NCI-H1105 treated with DMSO at 0.1 percent for 48 hours (cell line): ENCODE measurements at places on chromosomes 16 and 17.

- no peak for DNase-seq
Measured at GRCh38 chr17:65171752-65172151, 34.6 kb downstream of the RGS9 start.

- no peak for DNase-seq
Measured at GRCh38 chr16:714079-714478, 839 bp upstream of the METRN start.

DNA sequence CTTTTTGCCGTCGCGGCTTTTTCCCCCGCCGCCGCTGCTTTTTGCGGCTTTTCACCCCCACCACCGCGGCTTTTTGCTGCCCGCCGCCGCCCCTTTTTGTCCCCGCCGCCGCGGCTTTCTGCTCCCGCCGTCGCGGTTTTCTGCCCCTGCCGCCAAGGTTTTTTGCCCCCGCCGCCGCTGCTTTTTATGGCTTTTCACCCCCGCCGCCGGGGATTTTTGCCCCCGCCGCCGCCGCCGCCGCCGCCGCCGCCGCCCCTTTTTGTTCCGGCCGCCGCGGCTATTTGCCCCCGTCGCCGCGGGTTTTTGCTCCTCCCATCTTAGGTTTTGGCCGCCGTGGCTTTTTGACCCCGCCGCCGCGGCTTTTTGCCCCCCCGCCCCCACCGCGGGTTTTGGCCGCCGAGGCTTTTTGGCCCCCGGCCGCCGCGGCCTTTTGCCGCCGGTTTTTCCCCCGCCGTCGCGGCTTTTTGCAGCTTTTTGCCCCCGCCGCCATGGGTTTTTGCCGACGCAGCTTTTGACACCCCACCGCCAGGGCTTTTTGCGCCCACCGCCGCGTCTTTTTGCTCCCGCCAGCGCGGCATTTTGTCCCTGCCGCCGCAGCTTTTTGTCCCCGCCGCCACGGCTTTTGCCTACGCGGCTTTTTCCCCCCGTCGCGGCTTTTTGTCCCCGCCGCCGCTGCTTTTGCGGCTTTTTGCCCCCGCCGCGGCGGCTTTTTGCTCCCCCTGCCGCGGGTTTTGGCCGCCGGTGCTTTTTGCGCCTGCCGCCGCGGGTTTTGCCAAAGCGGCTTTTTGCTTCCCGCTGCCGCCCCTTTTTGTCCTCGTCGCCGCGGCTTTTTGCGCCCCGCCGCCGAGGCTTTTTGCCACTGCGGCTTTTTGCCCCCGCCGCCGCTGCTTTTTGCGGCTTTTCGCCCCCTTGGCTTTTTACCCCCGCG is 519.4 kb upstream of the WSB1 start:
- no peak for DNase-seq

- no peak for DNase-seq
Measured at GRCh38 chr16:76573281-76573680, 296.1 kb downstream of the CNTNAP4 start.

DNA sequence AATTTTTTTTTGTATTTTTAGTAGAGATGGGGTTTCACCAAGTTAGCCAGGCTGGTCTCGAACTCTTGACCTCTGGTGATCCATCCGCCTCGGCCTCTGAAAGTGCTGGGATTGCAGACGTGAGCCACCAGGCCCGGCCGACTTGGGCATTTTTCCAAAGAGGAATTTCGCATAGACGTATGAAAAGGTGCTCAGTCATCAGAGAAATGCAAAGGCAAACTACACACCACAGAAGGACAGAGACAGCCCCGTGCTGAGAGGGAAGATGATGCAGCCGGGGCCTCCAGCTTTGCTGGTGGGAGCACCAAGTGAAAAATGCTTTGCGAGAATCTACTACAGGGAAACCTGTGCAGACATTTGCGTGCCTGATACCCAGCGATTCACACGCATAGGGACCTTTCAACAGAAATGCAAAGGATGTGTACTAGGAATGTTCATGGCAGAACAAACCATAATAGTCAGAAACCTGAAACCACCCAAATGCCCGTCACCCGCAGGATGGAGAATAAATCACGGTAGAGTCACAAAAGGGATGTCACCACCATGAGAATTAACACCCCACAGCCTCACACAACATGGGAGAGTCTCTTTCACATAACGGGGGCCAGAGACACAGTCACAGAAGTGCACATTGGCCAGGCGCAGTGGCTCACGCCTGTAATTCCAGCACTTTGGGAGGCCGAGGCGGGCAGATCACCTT is 5.2 kb downstream of the RAB40B start:
- DNase-seq, result no peak

DNA sequence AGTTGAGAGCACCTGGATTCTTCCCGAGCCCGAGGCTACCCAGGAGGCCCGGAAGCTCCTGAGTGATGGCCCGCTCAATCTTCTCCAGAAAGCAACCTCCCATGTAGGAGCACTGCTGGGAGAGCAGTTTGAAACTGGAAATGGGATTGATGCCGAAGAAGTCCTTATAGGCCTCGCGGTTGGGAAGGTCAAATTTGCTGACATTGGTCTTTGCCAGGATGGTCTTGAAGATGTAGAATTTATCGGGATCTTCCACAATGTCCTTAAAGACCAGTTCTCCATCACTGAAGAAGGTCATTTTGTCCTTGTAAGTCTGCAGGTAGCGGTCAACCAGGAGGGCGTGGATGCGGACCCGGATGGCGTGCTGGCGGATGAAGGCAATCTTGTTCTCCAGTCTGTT is 49.7 kb downstream of the SRL start:
- no peak for DNase-seq

GRCh38 chr17:71995590-71995989 is 125.2 kb upstream of the SOX9 start:
- no peak for DNase-seq
